AG10803 (cell line): ENCODE measurements at places on chromosomes 3 and 15.
A peak's percentile ranks its signal among the peaks of the same experiment; 100 is the strongest.

- DNase-seq = peak; percentile 60
Measured at GRCh38 chr3:134353171-134353825, 20.9 kb downstream of the AMOTL2 start.

GRCh38 chr3:23479615-23480328, 276.6 kb downstream of the UBE2E2 start:
- no peak for DNase-seq

DNA sequence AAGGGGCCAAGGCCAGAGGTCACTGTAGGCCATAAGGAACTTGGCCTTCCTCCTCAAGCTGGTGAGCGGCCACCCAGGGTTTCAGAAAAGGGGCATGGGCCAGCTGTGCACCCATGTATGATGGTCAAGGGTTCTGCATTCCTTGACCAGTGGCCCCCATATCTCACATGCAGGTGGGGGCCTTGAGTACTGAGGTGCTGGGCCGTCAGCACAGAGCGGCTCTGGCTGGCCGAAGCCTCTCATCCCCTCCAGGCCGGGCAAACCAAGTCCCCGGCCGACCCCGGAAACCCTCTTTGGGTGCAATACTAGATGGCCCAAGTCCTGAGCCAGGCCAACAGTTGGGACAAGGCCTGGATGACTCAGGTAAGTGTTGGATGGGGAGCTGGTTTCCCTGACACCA, 9.5 kb downstream of the ALG3 start:
- no peak for DNase-seq

- peak; percentile 27 for DNase-seq
Measured at GRCh38 chr3:154235330-154235729, 89.0 kb downstream of the DHX36 start.

- DNase-seq = no peak
Measured at GRCh38 chr15:31089368-31090047, 12.0 kb downstream of the TRPM1 start.

GRCh38 chr3:104628185-104628789, 738.4 kb upstream of the ALCAM start:
- DNase-seq = peak; percentile 63

DNA sequence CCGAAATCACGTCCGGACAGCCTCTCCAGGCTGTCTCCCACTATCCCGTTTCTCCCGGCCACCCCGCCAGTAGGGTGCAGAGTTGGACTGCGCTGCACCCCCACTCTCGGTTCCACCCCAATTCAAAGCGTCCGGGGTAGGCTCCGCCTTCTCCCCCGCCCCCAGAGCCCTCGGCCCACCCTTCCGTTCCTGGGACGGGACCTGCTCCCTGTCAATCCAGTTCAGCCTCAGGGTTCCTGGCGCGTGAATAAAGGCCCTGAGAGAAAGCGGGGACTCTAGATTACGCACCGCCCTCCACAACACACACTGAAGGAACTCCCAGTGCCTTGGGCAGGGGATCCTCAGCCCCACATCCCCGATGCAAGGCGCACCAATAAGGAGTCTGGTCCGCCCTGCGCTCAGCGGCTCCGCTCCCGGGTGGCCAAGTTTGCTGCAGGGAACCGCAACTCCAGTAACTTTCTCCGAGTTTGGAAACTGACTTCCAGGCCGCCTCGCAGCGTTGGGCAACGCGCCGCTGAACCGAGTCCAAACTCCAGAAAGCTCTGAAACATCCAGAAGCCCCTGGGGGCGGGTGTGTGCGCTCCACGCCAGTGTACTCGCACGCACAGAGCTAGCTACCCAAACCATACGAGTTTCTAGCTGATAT, 1.9 kb downstream of the ADAMTS9 start:
- DNase-seq = peak; percentile 87

DNA sequence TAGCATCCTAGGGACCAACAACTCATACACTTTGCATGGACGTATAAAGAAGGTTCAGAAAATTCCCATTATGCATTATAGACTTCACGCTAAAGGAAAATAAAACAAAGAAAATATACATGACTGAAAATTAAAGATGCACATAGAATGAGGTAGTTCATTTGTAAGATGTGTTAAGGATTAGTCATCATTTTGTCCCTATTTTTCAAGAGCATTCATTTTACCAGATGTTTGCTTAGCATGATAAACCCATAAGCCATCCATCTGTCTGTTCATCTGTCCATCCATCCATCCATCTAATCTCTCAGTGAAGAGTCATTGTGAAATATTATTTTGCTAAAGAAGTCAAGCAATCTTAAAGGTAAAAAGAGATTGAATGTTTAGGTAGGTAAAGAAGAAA, 80.3 kb downstream of the TFG start:
- no peak for DNase-seq
